Endothelial cell of coronary artery (primary cell): ENCODE measurements at places on chromosomes 7 and 10. TPM values are rescaled to one million over a fixed set of nuclear protein-coding genes. Genes with fewer than 3 reads are reported as not detected.

ANKRD26 gene
- 7.2 and 7.8 TPM in 2 replicates for total RNA-seq

HECW1 gene
- total RNA-seq: not detected in 2 replicates

C10orf105 gene
- not detected in 2 replicates for total RNA-seq

EPDR1 gene
- 0.18 and 14.8 TPM in 2 replicates for total RNA-seq

STEAP4 gene
- total RNA-seq: not detected in 2 replicates

MEIG1 gene
- not detected in 2 replicates for total RNA-seq

WNT2 gene
- total RNA-seq: 0.19 TPM in 1 of 2 replicates, not detected in the other

NFE2L3 gene
- total RNA-seq: 32.2 and 55.4 TPM in 2 replicates

RNF32 gene
- total RNA-seq: 0.18 and 0.19 TPM in 2 replicates

CCDC172 gene
- total RNA-seq: not detected in 2 replicates

RSU1 gene
- total RNA-seq: 44.2 and 52.6 TPM in 2 replicates

ASB15 gene
- total RNA-seq: not detected in 2 replicates

SLIT1 gene
- under 0.01 TPM in 1 of 2 replicates, not detected in the other for total RNA-seq
